EH (cell line): ENCODE measurements at places on chromosomes 11 and 22.

DNA sequence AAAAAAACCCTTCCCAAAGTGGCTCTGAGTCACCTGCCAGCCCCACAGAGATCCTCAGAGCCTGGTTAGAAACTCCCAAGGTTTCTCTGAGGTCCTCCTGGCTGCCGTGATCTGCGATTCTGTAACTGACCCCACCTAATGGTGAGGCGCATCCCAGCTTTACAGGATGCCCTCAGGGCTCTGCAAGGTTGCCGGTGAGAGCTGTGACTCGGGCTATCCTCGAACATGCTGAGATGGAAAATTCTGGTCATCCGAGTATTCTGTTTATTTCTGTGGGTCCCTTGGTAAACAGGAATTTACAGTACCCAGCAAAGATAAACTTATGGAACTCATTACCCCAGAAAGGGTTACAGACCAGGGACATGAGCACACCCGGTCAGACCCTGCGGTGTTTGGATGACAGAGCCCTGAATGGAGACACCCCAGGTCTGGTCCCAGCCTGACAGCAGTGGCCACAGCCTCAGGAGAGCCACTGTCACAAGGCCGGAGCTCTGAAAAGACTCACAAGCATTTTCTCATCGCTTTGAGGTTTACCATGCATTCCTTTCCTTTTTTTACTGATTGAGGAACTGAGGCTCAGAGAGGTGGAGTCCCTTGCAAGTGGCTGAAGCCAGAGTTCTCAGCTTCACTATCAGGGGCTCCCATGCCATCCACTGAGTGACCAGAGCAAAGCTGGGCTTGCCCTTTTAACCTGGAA is 22.2 kb downstream of the LIF start:
- DNase-seq, result peak; percentile 65

DNA sequence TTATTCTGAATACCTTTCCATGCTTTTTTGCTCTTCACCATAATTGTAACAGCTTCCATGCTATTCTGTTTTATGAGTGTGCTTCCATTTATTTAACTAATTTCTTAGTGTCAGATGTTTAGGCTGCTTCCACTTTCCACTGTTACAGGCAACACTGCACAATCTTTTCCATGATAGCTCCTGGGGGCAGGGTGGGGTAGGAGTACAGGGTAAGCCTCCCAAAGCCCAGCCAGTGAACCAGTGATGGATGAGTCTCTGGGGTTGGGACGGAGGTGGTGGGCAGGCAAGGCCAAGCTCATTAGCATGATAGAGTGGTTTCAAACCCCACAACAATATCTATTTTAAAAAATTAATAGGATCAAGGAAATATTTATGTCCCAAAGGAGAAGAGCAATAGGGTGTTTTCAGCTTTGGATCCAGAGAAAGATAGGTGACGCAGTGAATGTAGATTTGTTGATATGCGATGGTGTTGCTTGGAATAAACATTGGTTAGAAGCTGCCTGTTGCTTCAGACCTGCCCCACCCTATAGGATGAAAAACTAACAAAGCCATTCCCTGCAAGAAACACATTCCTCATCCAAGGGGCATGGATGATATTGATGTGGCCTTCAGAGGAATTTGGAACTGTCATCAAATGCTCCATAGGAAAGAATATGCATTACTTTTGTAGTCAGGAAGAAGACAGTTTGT is 17.1 kb upstream of the ELF5 start:
- no peak for DNase-seq

- DNase-seq, result no peak
These were observed at the start of gene WT1 for GRCh38 chr11:32435511-32435941. Gene WT1 (minus strand): TSS chr11:32435539.

DNA sequence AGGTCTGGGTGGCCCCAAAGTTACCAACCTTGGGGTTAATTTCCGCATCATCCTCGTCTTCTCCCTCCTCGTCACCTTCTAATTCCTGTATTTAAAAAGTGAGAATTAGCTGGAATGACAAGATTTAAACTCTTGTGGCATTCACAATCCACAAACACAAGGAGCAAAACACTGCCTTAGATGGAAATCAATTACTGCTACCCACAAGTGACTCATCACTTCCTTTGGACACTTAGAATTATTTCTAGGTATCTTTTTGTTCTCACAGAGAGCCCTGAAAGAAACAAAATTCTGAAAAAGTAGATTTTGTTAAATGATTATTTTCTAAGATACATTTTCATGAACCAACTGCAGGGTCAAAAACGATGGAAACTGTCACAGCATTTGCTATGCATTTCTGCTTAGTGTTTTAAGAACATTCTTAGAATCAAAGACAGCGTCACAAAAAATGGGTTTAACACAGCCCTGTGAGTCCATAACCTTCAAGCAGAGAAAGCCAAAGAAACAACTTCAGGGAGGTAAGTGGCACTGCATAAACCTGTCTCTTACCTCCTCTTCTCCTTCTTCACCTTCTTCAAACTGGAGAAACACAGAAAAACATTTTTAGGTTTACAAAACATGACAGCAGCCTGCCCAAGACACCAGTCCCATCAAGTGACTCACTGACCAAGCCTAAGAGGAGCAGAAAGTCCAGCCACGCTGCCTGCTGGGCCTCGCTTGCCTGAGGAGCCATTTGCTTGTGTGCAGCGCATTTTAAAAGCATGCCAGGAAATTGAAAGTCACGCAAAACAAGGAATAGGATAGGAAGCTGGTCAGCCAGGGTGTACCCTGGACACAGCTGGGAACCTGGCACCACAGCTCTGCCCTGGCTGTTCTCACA is 22.3 kb upstream of the PHLDA2 start:
- DNase-seq, result peak; percentile 92

- DNase-seq, result no peak
These were observed 12.2 kb downstream of the CTTN start for GRCh38 chr11:70410276-70411205.

DNA sequence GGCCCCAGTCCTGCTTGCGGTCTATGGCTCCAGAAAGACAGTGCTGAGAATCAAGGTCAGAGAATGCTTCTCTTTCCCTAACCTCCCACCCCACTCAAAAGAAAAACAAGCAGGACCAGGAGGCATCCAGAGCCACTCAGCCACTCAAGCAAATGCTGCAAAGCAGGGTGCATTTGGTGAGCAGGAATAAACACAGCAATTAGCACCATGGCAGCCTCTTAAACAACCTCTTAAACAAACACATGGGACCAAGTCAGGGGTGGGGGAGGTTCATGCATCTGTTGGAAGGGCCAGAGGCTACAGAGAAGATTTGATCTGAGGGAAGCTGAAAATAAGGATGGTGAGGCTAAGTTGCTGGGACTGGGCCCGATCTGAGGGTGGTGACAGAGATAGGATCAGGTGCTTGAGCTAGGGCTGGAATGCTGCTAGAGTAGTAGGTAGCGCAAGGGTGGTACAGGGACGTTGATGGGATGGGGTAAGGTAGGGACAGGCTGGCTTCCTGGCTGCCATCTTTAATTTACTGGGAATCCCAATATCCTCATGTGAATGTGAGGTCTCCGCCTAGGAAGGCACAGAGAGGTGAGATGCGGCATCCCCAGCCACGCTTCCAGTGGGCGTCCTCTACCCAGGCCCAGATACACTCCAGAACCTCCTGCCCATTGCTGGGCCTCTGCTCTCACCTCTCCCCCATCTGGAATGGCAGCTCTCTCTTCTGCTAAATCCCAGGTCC is 26.6 kb upstream of the LMO1 start:
- no peak for DNase-seq

GRCh38 chr11:46489656-46490560 is 98.3 kb upstream of the CHRM4 start:
- DNase-seq, result peak; percentile 62

- DNase-seq, result no peak
These were observed 7.5 kb downstream of the PGAP2 start for GRCh38 chr11:3815845-3816244.

- peak; percentile 18 for DNase-seq
These were observed 16.8 kb downstream of the PIWIL4 start for GRCh38 chr11:94583866-94584500.
